ENCODE measurements at places on chromosomes 5 and 9.

GRCh38 chr9:27398982-27399653 is 102.2 kb upstream of the EQTN start:
- DNase-seq, result no peak

DNA sequence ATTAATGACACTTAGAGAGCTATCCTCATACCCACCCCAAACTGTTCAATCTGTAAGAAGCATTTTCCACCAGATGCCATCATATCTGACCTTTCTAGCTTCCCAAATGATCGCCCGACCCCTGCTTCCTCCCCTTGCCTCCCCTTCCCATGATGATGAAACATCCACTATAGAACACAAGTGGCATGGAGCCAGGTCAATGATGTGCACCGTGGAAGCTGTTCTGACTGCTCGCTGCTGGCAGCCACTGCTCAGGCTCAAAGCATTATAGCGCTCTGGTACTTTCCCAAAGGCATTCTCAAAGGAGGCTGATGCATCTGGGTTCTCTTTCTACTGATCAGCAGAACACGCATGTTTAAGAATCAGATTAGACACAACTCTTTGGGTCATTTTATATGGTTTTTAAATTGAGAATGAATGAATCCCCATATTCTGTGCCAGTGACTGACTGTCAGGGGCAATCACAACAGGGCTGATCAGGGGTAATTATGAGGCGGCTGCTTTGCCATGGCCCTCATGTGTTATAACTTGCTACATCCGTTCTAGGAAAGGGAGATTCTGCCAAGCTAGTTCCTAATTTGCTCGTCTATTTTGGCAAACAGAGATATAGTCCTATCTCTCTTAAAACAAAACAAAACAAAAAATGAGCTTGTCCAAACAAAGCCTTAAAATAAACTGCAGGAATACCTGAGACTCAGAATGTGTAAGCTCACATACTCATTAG is 343.7 kb downstream of the ENC1 start:
- no peak for DNase-seq

DNA sequence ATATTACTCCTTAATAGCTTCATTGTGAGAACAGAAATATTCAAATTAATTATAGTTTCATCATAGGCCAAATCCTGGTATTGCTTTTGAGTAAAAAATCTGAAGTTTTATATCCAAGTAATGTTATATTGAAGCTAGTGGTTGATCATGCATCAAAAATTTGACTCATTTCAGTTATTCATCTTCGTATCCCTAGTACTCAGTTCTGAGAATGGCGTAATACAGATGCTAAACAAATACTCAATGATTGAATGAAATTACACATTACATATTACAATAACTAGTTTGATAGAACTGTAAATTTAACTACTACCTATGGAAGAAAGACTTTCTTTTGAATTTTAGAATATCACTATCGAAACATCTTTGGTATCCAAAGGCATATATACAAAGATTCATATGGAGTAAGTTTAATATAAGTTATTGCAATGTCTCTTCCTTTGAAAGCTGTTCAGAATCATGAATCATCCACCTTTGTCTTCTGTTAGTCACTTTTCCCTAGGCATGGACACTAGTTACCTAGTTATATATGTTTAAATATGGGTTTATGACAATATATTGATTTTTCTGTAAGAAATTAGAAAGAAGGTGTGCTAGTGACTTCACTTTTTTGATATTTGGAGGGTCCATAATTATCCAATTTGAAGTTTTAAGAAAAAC is 5.0 kb upstream of the ZNF462 start:
- DNase-seq, result no peak

DNA sequence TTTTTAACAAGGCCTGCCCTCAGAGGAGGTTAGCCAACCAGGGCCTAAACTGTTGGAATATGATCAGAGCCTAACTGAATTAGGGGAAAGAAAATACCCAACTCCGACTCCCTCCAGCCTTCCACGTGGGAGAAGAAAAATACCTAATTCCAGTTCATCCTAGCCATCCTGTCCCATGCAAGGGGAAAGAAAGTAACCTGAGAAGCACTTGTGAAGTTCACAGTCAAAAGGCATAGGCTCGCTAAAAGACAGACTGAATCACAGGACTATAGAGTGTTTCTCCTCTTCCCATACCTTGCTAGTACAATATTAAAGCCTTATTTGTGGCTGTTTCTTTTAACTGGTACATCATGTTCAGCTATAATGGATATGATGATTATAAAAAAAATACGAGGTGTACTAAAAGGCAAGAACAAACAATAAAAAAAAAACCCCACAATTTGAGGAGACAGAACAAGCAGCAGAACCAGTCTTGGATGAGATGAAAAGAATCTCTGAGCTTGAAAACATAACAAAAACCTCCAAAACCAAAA is 18.0 kb upstream of the ATP10B start:
- no peak for DNase-seq

DNA sequence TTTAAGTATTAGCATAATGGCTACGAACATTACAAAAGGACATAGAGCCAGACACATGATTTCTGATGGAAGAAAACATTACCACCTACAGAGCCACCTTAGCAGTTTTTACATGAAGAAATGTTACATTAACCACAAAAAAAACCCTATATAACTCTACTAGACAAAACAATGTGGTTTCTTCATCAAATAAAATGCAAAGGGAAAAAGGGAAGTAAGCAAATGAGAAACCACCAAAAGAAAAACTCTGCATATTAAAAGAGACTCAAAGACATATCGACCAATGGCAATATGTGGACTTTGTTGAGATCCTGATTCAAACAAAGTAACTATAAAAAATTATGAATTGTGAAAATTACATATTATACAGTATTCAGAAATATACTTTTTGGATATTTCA is 132.7 kb downstream of the TSSK1B start:
- no peak for DNase-seq

DNA sequence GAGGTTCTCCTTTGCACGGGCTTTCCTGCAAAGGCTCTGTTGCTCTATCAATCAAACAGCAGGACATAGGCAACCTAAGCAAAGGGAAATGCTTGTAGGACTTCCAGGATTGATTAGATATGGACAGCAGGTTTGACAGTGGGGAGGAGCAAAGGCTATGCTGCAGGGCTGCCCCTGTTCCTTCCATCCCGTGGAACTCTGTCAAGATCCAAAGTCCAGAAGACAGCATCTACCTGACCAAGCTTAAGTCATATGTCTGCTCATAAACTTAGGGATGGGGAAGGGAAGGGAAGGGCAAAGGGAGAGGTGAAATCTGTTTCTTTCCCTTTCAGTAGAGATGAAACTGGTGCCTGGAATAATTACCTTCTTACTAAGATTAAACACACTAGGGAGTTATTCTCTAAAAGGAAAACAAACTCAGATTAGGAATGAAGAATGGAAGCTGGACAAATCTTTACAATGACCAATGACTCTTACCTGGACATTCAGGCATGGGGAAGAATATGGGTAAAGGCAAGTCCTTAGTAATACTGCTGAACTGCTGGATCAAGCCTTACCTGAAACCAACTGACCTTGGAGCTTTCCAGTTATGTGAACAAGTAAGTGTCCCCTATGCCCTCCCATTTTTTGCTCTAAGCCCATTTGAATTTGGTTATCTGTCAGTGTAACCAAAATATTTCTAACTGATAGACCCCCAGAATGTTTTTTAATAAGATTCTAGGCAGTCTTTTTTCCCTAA is 8.4 kb upstream of the ACOT12 start:
- DNase-seq, result no peak

- DNase-seq, result no peak
These were observed 57.6 kb downstream of the SPOCK1 start for GRCh38 chr5:137441476-137441875.

GRCh38 chr5:61115968-61116367 is 46.3 kb downstream of the SMIM15 start:
- no peak for DNase-seq

- no peak for DNase-seq
These were observed 116.7 kb downstream of the WDR70 start for GRCh38 chr5:37495668-37496347.

- DNase-seq, result no peak
These were observed 635 bp downstream of the FBN2 start for GRCh38 chr5:128537221-128537999.

DNA sequence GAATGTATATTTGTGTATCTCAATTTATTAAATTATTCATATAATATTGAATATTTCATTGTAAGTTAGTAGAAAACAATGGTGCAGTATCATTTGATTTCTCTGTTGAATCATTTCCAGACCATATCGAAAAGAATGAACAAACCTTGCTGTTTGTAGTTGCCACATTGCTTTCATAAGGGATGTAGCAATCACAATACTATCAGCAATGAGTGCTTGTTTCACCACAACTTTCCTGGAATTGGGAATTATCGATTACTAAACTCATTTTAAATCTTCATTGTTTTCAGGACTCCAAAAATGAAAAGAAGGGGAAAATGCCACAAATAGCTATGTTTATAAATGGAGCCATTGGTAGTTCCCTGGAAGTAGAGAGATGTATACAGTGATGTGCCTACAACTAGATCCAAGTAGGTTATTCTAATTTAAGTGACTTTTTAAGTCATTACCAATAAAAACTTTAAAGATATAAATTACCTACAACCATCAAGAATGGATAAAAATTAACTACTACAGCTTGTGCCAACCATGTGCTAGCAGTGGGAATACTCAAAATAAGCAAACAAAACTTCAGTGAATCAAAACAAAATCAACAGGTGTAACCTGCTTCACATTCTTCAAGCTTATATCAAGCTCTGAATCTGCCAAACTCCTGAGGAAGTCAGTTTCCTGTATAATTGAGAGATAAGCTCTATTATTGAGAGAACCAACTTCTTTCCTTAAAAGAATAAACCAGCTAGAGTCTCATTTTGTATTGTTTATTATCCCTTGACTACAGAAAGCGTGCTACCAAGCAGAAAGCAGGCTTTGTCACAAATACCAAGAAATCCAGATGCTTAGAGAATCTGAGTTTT is 358.6 kb downstream of the ADGRV1 start:
- no peak for DNase-seq

GRCh38 chr9:115132648-115133047 is 14.7 kb upstream of the TNC start:
- no peak for DNase-seq

DNA sequence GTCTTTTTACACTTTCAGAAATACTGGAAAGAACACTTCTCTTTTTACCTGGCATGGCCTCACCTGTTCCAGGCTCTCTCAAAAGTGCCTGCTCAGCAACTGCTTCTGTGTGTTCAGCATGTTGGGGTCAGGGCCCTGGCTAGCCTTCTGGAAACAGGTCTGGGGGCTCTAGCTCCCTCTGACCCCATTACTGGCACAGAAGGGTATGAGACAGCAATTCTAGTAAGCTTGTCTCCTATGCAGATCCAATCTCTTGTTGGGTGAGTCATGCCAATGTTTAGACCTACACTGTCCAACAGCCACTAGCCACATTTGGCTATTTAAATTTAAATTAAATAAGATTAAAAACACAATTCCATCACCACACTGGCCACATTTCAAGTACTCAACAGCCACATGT is 80.8 kb downstream of the MAPKAP1 start:
- DNase-seq, result no peak

GRCh38 chr5:88405783-88406182 is 137.1 kb upstream of the TMEM161B start:
- no peak for DNase-seq

DNA sequence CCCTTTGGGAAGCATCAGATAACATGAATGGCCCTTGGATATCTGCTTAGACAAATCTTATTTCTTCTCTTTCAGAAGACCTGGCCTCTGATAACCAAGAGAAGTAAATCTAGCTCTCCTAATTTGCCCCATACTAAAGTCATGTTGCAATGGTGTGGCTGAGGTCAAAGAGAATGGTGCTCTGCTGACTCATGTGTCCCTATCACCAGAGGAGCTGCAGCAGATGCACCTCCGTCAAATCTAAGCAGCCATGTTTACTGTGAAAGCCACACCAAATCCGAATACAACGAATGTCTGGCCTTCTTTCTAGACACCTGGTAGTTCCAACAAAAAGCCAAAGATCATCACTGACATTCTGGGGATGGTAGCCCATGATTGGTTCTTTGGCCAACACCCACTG is 23.2 kb downstream of the RETREG1 start:
- no peak for DNase-seq

DNA sequence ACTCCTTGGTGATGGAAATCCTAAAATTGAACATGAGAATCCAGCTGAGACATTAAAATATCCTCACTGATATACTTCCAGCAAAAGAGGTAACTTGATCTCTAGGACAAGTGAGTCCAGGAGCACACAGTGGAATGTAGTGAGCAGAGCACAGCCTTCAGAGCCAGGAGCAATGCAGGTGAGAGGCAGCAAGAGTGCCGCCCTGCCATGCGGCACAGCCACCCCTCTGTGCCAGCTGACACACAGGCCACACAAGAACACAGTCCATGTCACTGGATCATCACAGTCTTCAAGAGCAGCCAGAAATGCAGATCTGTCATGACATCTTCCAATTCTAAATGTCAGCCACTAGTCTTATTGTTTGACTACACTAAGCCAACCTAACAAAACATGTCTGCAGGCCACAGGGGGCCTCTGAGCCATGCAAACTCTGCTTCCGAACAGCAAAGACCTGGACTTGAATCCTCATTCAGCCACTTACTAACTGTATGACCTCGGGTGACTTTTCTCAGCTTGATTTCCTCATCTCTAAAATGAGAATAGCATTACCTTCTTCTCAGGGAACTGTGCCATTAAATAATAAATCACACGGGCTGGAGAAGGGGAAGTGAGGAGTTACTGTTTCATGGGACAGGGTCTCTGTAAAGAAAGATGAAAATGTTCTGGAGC is 47.0 kb downstream of the CCDC125 start:
- no peak for DNase-seq

GRCh38 chr9:25700430-25700829 is 22.2 kb upstream of the TUSC1 start:
- no peak for DNase-seq

GRCh38 chr5:167244583-167244982 is 1046.9 kb upstream of the WWC1 start:
- no peak for DNase-seq

- no peak for DNase-seq
These were observed 1020.4 kb downstream of the CDH18 start for GRCh38 chr5:18967637-18968036.

GRCh38 chr9:133396952-133397351 is 20.8 kb downstream of the STKLD1 start:
- no peak for DNase-seq

GRCh38 chr9:88537761-88538091 is 2.7 kb downstream of the NXNL2 start:
- DNase-seq, result no peak

GRCh38 chr9:27945386-27945785 is 372.1 kb upstream of the C9orf72 start:
- no peak for DNase-seq

DNA sequence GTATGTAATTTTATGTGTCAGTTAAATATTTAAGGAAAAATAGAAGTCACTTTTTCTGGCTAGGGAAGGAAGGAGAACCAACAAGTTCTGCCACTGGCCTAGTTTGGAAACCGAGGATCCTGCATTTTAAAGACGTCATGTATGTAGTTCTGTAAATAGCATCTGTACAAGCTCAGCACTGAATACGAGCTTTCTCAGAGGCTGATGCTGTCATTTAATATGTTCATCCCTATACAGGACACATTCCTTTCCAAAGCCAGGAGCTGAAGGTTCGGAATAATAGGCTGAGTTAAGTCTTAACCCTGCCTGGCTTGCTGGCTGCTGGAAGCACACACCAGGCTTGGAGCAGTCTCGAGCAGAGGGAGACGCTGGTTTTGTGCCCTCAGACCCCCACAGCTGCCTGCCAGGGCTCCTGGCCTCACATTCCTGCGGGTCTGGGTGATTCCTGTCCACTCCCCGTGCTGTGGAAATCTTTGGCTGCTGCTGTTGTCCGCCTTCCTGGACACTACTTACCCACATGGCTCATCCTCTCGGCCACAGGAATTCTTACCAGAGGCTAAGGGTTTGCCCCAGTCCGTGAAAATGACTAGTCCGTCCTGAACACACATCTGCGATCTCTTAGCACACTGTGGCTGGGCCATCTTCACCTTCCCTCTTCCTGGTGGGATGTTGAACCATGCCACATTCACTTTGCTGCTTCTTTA is 36.6 kb downstream of the SLC46A2 start:
- no peak for DNase-seq
